ENCODE measurements at places on chromosomes 16 and 17.

DNA sequence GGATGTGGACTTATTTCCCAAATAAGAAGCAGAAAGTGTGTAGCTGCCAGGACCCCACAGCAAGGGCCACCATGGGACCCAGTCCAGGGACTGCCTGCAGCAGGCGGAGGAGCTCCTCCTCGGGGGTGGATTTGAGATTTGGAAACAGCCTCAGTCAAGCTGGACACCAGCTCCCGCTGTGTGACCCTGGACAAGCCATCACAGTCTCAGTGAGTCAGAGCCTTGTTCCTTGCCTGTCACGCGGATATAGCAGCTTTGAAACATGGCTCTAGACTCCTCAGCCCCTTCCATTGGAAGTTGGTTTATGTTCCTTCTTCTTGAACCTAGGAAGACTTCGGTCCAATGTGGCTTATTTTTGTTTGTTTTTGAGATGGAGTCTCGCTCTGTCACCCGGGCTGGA lies 12.5 kb upstream of the DPEP1 start:
- DNase-seq = peak; percentile 25

DNA sequence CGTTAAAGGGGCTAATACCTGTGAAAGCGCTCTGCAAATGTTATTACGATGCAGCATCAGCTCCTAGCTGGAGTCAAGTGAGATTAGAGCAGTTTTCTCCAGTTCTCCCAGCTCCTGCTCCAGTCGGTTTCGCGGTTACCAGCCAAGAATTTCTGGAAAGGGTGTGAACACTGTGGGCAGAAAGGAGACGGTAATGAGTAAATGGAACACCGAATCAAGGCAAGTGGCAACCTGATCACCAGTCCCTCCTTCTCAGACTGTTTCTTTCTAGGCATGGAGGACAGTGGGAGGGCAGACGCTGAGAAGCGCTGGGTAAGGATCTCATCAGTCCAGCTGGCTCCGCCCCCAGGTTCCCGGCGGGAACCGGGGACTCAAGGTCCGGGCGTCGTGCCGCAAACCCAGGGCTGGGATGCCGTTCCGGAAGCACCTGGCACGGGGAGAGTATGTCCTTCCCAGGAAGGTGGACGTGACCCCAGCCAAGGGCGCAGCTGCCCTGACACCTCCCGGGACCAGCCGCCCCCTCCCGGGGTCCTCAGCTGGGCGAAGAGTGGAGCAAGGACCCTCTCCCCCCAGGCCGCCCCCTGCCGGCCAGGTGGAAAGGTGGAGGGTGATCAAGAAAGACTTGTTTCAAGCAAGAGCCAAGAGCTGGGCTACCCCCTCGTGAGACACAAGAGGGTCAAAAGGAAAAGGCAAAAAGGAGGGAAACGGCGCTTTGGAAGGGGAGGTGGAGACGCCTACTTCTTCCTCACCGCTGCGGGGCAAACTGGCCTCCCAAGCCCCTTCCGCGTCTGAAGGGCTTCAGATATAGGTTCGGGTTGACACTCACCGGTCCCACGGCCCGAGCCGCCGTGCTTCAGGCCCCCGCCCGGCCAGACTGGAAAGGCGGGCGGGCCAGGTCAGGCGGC lies 481 bp downstream of the MYO19 start:
- peak; percentile 68 for DNase-seq

- DNase-seq = peak; percentile 45
Measured at GRCh38 chr16:85303354-85303883, 191.1 kb upstream of the CIBAR2 start.

DNA sequence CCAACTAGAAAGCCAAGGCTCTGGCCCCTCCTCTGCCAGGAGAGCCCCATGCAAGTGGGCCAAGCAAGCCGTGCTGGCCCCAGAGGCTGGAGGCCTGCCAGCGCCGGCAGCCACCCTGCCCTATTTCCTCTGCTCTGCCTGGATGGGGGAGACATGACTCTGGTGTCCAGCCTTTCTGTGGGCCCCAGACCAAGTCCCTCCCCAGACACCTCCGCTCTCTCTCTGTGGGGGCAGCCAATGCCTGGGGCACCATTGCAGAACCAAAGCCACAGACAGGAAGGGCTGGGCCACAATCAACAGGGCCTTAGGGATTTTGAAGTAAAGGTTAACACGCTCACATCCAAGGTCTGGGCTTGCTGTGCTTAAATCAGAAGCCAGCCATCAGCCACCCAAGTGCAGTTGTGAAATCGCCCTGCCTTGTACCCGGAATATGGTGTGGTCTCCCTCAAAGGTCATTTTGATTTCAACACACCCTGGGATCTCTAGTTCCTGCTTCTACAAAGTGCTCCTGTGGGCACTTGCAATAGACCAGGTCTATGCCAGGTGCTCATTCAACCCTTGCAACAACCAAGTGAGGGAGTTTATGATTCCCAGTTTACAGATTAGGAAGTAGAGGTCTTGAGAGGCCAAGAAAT lies 63.5 kb upstream of the TEX2 start:
- no peak for DNase-seq

DNA sequence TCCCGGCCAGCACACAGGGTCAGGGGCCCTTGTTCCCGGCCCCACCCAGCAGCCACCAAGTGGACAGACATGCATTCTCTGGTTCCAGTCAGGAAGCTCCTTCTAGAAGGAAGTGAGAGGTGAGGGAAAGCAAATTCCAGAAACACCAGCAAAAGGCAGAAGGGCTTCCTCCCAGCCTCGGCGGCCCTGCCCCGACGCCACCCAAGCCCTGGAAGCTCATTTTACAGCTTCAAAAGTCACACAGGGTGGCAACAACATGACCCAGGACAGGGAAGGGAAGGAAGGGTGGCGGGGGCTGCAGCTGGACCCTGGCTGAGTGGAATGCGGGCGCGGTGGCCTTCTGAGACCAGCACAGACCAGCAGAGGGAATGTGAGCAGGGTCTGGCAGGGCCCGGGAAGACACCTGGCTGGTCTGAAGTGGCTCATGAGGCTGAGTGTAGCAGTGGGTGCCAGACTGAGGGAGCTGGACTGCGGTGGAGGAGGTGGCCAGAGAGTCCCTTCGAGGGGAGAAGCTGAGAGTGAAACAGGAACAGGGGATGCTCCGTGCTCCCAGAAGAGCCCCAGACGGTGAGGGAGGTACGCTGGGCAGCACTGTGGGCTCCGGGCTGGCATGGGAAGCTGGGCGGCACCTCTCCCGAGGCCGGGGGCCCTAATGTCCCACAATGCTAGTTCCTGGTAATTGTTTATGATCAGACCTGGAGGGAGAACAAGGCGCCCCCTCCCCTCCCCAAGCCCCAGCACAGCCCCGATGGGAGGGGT lies 1.9 kb upstream of the UNC13D start:
- DNase-seq = no peak

DNA sequence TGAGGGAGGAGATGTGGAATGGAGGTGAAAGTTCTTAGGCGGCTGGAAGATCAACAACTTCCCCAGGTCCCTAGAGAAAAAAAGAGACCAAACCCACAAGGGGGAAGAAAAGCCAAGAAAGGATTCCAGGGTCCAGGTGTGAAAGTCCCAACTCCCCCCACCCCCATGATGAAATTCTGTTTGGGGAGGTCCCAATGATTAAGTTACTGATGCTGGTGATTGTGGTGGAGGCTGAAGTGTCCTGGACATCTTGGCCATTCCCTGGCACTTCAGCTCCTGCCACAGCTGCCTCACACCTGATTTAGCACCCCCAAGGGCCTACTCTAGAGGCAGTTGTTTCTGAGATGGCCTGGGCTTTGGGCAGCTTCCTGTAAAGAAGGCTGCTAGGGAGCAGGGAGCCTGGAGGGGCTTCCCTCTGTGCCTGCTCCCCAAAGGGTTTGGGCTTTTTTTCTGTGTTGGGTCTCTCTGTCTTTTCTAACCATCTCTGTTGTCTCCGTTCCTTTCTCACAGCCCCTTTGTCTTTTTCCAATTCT lies 13.1 kb downstream of the HOXB4 start:
- DNase-seq = no peak

GRCh38 chr16:12300490-12300889 lies 324.0 kb downstream of the SNX29 start:
- DNase-seq = no peak

DNA sequence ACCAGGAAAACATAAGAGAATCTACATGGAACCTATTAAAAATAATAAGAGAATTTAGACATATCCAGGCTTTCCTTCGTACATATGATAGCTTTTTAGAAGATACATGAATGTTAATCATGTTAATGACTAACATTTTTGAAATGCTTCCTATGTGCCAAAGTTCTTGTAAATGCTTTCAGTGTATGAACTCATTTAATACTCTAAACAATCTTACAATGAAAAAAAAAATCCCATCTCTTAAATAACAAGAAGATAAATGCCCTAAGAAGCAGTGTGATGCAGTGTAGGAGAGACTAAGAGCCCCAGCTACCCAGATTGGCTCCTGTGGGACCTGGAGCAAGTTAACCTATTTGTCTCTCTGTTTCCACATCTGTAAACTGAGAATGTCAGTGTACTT lies 220.4 kb upstream of the MYOCD start:
- peak; percentile 40 for DNase-seq

DNA sequence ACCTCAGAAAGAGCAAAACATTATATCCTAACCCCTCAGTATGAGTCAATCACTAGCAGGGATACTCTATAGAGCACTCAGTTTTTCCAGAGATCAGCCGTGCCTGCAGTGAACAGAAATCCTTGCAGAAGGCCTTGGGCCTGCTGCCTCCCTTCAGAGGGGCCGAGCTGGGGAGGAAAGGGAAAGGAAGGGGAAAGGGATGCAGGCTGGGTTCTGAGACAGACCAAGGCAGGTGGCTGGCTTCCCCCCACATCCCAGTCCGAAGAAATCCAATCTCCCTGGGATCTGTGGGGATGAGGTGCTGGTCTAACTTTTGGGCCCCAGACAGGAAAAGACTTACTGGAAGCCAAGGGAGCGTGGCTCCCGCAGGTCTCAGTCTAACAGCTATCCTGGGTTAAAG lies 25.3 kb downstream of the SRL start:
- DNase-seq = no peak

GRCh38 chr17:71649941-71650350 lies 470.9 kb upstream of the SOX9 start:
- peak; percentile 13 for DNase-seq

DNA sequence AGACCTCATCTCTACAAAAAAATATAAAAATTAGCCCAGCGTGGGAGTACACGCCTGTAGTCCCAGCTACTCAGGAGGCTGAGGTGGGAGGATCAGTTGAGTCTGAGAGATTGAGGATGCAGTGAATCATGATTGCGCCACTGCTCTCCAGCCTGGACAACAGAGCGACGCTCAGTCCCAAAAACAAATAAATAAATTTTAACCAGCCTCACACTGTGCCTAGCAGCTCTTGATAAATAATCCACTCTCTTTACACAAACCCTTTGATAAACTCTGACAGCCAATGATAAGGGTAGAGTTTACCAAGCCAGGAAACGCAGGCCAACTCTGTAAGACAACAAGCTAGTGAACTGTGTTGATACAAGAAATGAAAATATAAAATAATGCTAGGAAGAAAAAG lies 32.7 kb downstream of the LITAF start:
- no peak for DNase-seq

DNA sequence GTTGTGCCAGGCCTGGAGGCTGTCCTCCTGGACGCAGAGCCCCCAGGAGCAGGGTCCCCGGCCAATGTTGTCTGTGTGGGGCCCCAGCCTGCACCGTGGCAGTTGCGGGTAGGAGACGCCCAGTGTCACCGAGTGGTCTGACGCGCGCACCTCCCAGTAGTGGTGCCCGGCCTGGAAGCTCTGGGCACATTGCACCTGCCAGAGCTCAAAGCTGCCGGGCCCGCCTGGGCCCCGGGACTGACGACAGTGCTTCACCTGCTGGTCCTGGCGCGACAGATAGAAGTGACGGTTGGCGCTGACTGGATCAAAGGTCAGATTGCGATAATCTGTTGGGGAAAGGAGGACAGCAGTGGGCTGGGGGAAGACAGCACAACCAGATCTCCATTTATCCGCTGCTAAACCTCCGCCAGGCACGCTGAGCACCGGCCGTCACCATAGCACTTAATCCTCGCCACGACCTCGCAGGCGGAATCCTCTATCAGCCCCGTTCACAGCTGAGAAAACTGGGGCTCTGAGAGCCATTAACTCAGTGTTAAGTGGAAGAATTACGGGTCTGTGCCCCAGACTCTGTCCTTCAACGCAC lies 5.6 kb downstream of the TRIM65 start:
- no peak for DNase-seq

DNA sequence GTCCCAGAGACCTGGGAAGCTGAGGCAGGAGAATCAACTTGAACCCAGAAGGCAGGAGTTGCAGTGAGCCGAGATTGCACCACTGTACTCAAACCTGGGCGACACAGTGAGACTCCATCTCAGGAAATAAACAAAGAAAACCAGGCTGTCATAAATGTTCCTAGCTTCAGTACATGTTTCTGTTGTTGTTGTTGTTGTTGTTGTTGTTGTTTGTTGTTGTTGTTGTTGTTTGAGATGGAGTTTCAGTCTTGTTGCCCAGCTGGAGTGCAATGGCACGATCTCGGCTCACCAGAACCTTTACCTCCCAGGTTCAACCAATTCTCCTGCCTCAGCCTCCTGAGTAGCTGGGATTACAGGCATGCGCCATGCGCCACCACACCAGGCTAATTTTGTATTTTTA lies 452.5 kb downstream of the HS3ST3B1 start:
- DNase-seq = no peak

GRCh38 chr17:49566668-49567071 lies 9.0 kb upstream of the NXPH3 start:
- DNase-seq = no peak

GRCh38 chr17:3887394-3887793 lies 5.5 kb downstream of the CAMKK1 start:
- no peak for DNase-seq

DNA sequence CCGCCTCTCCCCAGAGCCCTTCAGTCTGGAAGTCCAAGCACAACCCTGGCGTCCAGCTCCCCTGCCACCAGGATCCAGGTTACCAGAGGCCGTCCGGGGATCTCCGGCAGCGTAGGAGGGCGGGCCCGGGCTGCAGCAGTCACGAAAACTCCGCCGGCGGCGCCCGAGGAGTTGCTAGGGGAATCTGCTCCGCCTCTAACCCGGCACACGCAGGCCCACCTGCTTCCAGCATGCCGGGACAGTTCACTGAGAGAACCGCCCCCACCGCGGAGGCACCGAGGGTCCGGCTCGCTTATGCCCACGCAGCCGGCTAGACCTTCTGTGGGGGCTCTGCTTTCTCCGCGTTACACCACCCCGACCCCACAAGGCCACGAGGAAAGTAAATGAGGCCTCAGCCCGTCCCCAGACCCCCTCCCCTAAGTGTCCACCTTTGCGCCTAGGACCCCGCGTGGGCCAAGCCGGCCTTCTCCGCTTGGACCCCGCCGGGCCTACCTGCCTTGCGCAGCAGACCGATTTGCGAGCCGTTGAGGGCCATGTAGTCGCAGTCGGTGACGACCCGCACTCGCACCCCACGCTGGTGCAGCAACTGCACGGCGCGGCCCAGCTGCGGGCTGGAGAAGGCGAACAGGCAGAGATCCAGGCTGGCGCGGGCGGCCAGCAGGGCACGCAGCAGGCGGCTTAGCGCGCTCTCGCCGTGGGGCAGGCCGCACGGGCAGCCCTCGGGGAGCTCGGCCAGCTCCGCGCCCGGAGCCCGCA lies 587 bp downstream of the PLD6 start:
- peak; percentile 17 for DNase-seq

GRCh38 chr16:12439399-12440227 lies 364.1 kb downstream of the CPPED1 start:
- no peak for DNase-seq

All from fibroblast of skin of back (primary cell).